ENCODE measurements at places on chromosomes 2 and 18.

- DNase-seq = no peak
These were observed 127.8 kb upstream of the TRIB2 start for GRCh38 chr2:12588986-12589385.

DNA sequence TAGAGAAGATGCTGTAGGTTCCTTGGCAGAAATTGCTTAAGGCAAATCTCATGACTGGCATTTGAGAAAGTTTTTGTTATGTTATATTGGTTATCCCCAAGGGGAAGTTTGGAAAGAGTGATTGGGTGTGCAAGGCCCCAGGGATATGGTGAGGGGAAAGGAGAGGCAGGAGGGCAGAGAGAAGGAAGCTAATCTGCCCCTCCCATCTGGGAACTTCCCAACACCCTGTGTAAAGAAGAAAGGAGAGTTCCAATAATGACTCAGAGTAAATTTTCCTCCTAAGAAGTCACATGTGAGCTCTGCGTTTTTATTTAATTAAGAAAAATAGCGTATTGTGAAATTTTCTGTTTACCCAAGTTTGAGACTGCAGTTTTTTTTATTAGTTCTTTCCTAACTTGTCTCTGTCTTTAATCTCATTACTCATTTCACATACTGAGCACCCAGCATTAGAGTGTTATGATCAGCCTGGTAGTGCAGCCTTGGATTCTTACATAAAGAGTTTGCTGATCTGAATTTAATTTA is 3.1 kb upstream of the KYNU start:
- DNase-seq = no peak

DNA sequence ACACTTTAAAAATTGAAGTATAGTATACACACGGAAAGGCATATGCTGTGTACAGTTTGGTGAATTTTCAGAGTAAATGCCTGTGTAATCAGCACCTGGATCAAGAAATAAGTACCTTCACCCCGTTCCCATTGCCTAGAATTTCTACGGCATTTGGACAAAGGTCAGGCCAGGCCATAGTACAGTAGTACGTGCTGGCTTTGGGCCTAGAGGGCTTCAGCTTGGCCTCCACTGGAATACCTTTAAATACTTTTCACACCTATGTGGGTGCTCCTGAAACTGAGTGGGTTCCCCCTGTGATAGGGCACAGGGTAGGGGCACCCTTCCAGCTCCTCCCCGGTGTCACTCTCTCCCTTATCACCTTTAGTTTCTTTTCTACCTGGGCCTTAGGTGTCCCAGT is 26.5 kb downstream of the TET3 start:
- DNase-seq = no peak

- no peak for DNase-seq
These were observed 178.8 kb upstream of the HDAC4 start for GRCh38 chr2:239579524-239580198.

DNA sequence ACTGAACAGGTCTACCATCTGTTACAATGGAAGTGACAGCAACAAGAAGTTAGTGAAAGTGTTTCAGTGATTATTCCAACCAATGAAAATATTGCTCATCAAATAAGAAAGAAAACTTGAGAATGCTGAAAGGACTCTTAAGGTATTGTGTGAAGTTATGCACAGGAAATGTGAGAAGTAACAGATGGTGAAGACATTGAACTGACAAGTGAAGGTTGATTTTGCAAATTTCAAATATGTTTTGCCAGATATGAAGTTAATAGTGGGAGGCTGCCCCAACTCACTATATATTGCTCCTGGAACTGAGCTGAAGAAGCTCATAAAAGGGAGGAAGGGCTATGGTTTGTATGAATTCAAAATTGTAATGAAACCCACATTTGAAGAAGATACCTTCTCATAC is 97.5 kb downstream of the PHLPP1 start:
- DNase-seq = no peak

DNA sequence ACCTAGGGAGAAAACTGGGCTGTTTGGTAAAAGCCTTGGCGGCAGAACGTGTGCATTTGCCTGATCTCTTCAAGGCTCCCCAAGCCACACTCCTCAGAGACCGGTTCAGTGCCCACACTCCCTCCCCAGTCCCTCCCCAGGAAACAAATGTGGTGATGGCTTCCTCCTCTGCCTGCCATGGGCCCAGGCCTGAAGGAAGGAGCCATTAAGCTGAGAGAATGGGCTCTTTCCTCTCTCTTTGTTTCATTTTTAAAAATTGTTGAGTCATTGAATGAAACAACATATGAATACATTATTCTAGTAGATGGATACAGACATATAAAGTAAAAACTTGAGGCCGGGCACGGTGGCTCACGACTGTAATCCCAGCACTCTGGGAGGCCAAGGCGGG is 50.6 kb upstream of the YWHAQ start:
- no peak for DNase-seq

DNA sequence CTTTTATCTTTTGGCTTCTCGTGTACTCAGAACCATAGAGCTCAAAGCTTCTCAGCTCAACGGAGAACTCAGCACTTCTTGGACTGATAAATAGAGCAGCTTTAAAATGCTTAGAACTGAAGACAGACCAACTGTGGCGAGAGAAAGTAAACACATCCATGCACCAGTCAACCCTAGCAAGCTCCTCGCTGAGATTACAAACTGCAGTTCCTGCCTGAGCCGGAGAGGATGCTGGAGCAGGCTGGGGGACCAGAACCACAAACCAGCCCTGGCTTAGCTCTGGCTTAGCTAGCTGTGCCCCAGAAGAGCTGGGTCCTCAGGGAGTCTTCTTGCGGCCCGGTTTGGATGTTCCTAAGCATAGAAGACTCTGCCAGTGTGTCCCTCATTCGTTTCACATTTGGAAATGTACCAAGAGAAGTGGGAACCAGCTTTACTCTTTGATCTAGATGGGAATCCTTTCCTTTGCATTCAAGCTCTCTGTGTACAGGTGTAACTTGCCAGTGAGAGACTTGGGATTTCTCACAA is 5.6 kb downstream of the PAX8 start:
- DNase-seq = peak; percentile 40

DNA sequence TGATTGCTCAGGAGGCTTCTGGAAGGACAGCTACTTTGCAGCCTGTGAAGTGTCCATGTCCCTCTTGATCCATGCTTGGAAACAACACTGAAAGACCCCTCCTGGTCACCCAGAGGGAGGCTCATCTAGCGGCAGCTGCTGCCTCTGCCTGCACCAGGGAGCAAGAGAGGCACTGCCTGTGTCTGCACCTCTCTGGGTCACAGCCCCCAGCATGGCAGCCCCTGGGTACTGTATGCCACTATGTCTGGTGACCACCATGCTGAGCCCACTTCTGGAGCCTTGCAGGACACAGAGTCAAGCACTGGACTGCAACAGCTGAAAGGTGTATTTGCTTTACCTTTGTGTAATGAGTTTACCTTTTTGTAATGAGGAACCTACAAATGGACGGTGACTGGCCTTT is 186.3 kb upstream of the MYT1L start:
- DNase-seq = no peak

DNA sequence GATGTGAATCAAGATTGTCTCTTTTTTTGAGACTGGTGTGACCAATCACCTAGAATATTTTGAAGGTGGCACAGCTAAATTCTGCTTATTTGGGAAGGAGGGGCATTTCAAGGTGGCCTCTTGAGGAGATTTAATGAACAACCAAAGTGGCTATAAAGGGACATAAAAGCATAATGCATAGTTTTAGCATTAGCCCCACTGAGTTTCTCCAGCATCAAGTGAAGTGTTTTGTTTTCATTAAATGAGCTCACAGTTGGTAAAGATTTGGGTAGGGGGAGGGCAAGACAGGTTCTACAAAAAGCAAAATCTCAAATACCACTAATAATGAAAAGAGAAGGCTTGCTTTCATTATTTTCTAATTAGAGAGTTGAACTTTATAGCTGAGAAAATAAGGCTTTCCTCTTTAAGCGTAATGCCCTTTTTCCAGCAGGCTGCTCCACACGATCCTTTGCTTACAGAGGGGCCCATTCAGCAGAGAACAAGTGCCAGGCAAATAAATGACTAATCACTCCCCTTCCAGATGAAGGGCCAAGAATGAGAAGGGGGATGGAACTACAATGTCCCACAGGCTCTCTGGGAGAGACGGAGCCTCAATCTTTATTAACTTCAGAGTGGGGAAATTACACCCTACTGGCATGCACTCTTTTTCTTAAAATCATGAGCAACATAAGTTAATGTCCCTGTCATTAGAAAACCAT is 35.9 kb downstream of the LHCGR start:
- DNase-seq = no peak

DNA sequence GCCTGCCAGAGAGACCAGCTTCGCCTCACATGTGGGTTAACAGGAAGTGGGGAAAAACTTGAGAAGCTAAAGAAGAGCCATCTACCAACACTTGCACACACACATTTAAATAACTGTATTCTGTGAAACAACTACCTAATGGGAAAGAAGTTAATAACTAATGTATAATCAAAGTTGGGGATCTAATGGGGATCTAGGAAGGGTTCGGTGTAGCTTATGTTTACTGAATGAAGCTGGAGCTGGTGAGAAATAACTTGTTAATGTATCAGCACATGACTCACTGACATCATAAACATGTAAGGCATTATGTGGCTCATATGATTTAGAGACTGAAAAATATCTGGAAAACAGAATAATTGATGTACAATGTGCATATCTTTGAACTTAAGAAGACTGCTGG is 421.3 kb upstream of the NXPH2 start:
- no peak for DNase-seq

DNA sequence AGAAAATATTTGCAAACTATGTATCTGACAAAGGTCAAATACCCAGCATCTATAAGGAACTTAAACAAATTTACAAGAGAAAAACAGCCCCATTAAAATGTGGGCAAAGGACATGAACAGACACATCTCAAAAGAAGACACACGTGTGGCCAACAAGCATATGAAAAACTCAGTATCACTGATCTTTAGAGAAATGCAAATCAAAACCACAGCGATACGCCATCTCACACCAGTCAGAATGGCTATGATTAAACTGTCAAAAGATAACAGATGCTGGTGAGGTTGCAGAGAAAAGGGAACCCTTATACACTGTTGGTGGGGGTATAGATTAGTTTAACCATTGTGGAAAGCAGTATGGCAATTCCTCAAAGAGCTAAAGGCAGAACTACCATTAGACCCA is 64.3 kb upstream of the RBMS1 start:
- no peak for DNase-seq

- no peak for DNase-seq
These were observed 108.3 kb upstream of the LTBP1 start for GRCh38 chr2:32838418-32838817.

GRCh38 chr2:178363252-178363651 is 87.7 kb downstream of the PRKRA start:
- no peak for DNase-seq

GRCh38 chr2:149278161-149278871 is 52.1 kb upstream of the LYPD6 start:
- no peak for DNase-seq

- no peak for DNase-seq
These were observed 86.0 kb downstream of the ICOS start for GRCh38 chr2:204022550-204022949.

All from MM.1S (cell line).